Left ventricle myocardium inferior (tissue), 1 donor: ENCODE measurements at places on chromosomes 2 and 18. TPM values are rescaled to one million over a fixed set of nuclear protein-coding genes. Genes with fewer than 3 reads are reported as not detected.

DNA sequence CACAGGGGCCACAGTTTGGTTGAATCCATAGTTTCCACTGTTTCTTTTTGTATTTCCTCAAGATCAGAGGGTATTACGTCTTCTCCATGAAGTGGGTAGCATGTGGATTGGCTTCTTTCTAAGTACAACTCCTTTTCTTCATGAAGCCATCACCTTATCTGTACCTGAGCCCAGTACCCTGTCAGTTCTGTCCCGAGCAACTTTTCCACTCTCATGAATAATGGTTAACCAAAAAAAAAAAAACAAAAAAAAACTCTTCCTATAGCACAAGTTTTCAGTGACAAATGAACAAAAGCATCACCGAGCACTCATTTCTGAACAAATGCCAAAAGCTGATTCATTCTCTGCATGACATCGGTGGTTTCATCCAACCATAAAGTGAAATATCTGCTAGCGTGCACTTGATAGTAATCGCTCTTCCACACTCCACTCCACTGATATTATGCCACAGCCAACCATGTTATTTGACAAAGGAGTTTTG is 53.0 kb upstream of the CCDC150 start:
- H3K4me3 ChIP-seq, result no peak overlapping the region
- H3K4me1 ChIP-seq, result peaks cover 17% of the 10 kb centered on the region
- H3K36me3 ChIP-seq, result no peaks in the 10 kb centered on the region
- no peak overlapping the region for H3K27ac ChIP-seq
- peaks cover 12% of the 10 kb centered on the region for H3K27me3 ChIP-seq

ARHGAP28 gene
- total RNA-seq, result 1.5 TPM

TMEM169 gene
- total RNA-seq, result 0.25 TPM

IL1RL1 gene
- total RNA-seq, result 1.1 TPM

C1GALT1C1L gene
- total RNA-seq, result 1.2 TPM

GRCh38 chr18:45290364-45290763 is 324.9 kb upstream of the SLC14A2 start:
- DNase-seq, result no peak
- H3K36me3 ChIP-seq, result no peaks in the 10 kb centered on the region
- H3K4me1 ChIP-seq, result no peaks in the 10 kb centered on the region
- no peak overlapping the region for H3K27ac ChIP-seq
